ENCODE measurements at places on chromosomes 11 and 22. TPM values are rescaled to one million over a fixed set of nuclear protein-coding genes. Genes with fewer than 3 reads are reported as not detected.

POLR2L gene
- 144 TPM for total RNA-seq

DNA sequence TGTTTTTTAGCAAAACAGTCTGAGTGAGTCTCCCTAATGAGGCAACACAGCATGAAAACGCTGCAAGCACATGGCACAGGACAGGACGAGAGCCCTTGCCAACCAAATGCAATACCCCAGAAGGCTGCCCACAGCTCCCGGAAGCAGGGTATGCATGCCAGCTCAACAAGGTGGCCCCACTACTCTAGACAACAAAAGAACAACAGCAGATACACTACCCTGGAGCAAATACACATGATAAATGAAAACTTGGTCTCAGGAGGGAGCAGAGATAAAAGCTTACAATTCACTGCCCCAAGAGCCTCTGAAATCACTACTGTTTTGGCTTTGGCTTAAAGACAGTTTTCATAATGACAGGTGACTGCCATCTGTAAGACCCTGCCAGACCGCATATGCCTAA is 785.4 kb upstream of the API5 start:
- no peaks in the 10 kb centered on the region for H3K4me1 ChIP-seq
- H3K27ac ChIP-seq = no peak overlapping the region
- DNase-seq = no peak
- no peaks in the 10 kb centered on the region for H3K36me3 ChIP-seq

MN1 gene
- total RNA-seq = 4.5 TPM

DNA sequence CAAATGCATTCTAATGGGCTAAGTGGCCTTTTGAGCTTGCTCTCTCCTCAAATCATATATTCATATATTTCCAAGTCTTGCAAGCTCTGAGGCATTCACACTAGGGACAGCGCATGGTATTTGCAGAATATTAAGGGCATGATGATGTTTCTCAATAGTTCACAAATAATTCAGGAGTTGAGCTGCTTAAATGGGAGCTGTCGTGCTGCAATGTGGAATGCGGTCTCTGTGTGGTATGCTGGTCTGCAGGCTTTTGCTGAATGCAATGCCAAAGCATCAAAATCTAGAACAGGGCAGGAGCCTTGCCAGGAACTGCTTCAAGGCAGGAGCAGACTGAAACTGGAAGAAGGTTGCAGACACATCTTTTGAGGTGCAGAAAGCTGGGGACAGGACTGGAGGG is 1060.0 kb downstream of the TBC1D22A start:
- no peaks in the 10 kb centered on the region for H3K36me3 ChIP-seq
- no peak overlapping the region for H3K4me3 ChIP-seq
- H3K4me1 ChIP-seq = no peaks in the 10 kb centered on the region
- peak; percentile 16 for DNase-seq
- H3K27ac ChIP-seq = no peak overlapping the region

DNA sequence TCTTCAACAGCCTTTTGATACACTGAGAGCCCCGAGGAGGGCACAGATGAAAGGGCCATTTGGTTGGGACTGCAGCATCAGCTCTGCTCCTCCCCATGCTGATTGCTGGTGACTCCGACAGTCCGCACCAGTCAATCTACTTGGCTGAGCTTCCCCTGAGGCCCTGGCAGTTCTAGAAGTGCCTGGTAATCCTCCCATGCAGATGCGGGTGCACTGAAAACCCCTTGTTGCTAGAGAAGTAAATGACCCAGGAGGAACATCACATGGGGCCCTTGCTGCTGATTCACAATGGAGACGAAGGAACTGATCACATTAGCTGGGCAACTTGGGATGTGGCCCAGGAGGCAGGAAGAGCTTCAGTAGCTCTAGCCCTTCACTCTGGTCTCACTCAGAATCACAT is 35.2 kb upstream of the RIC3 start:
- no peak overlapping the region for H3K27ac ChIP-seq
- H3K4me3 ChIP-seq = no peak overlapping the region
- H3K4me1 ChIP-seq = no peaks in the 10 kb centered on the region
- H3K27me3 ChIP-seq = no peaks in the 10 kb centered on the region
- DNase-seq = no peak

- H3K27ac ChIP-seq = no peak overlapping the region
- no peaks in the 10 kb centered on the region for H3K36me3 ChIP-seq
- H3K27me3 ChIP-seq = no peaks in the 10 kb centered on the region
- no peak for DNase-seq
Observed at GRCh38 chr11:5564259-5565019, 16.1 kb upstream of the OR52H1 start.

All from SJSA1 (cell line).